Fibroblast of pulmonary artery (primary cell): ENCODE measurements at places on chromosomes 2 and 18.

- no peak for DNase-seq
Observed at GRCh38 chr2:11534071-11534745, 363 bp downstream of the GREB1 start.

DNA sequence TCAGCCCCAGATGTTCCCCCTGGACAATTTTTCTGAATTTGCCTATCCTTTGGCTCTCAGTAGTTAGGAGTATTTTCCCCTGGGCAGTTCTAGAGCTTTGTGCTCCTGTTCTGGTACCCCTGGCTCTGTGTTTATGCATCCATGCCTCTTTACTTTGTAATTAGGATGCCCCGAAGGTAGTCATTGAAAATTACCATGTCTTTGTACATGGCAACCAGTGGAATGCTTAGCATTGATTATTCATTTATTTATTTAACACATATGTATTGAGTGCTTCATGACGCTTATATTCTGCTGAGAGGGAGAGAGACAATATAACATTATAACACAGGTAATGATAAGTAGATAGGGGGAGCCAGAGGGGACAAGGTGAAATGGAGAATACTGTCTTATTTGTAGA is 346.5 kb downstream of the PARD3B start:
- DNase-seq, result no peak

GRCh38 chr2:66228128-66228547 is 206.8 kb upstream of the MEIS1 start:
- no peak for DNase-seq

DNA sequence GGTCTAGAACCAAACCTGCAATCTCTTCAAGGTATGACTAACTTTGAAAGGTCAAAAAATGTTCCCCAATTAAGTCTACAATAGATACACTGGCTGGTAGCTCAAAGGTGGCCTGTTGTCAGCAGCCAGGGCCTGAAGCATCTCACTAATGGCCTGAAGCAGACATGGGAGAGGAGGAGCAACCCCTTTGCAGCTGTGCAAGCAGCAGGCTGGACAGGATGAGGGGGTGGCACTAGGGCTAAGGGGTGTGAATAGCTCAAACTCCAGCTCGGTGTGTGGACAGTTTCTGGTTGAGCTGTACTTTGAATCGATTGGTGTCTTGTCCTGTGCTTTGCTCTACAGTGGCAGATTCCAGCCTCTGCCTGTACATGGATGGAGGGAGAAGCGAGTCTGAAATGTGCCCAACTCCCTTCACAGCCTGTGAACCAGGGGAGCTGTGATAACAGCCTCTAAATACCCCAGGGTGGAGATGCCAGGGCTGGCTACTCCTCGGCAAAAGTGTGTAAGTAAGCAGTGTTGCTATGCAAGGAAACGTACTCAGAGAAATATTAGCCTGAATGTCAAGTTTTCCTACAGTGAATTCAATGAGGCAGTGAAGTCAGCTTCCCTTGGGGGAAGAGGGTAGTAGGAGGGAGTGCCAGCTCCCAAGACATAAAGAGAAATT is 34.7 kb upstream of the DTNB start:
- DNase-seq, result no peak

- DNase-seq, result no peak
Observed at GRCh38 chr2:38533180-38533579, 69.5 kb downstream of the HNRNPLL start.

GRCh38 chr2:196453613-196454047 is 185.9 kb upstream of the CCDC150 start:
- DNase-seq, result peak; percentile 86

- no peak for DNase-seq
Observed at GRCh38 chr2:206832873-206833272, 67.5 kb downstream of the FASTKD2 start.

DNA sequence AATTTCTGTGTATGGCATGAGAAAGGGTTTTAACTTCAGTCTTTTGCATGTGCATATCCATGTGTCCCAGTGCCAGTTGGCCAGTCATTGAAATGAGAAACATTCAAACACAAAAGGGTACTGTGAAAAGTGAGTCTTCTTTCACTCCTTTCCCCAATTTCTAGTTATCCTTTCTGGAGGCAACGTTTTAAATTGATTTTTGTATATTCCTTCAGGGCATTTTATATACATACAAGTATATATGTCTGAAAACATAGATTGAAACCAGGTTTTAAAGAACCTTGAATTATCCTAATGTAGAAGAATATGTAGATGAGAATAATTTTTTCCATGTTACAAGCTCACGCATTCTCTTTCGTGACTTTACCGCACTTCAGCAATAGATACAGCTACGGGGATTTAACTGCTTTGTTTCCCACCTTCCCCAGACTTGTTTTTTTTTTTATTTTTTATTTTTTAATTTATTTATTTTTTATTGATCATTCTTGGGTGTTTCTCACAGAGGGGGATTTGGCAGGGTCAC is 18.8 kb downstream of the DDX1 start:
- no peak for DNase-seq

- DNase-seq, result peak; percentile 76
Observed at GRCh38 chr2:190267302-190267701, 52.3 kb downstream of the HIBCH start.

- peak; percentile 61 for DNase-seq
Observed at GRCh38 chr18:45197526-45197970, 417.7 kb upstream of the SLC14A2 start.

- DNase-seq, result no peak
Observed at GRCh38 chr18:69246027-69246426, 154.7 kb upstream of the DOK6 start.

GRCh38 chr2:209331291-209331844 is 92.5 kb upstream of the MAP2 start:
- peak; percentile 68 for DNase-seq

GRCh38 chr2:128157644-128158043 is 66.6 kb downstream of the UGGT1 start:
- DNase-seq, result no peak

DNA sequence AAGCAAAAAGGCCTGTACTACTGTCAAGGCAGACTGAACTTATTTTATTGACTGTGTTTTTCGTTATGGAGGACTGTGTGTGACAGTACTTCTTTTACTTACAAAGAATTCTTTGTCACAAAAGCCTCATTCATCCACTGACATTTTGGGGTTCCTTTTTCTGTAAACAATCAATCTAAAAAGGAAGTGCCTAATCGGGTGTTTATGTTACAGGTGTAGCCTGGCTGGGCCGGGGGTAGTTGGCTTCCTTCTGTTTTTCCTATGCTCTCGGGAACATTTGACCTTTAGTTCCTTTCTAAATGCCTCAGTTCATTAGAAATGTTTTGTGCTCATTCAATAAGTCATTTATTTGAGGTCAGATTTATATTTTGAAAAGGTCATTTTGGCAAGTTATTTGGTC is 8.3 kb downstream of the ZCCHC2 start:
- DNase-seq, result no peak

- peak; percentile 13 for DNase-seq
Observed at GRCh38 chr2:133819906-133820305, 251.6 kb upstream of the NCKAP5 start.

DNA sequence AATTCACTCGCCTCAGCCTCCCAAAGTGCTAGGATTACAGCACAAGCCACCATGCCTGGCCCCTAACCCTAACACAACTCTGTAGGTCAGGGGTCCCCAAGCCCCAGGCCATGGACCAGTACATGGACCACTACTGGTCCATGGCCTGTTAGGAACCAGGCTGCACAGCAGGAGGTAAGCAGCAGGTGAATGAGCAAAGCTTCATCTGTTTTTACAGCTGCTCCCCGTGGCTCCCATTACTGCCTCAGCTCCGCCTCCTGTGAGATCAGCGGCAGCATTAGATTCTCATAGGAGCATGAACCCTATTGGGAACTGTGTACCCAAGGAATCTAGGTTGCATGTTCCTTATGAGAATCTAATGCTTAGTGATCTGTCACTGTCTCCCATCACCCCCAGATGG is 201.7 kb downstream of the NRP2 start:
- no peak for DNase-seq

GRCh38 chr2:83742117-83742782 is 716.8 kb downstream of the SUCLG1 start:
- DNase-seq, result peak; percentile 63

- no peak for DNase-seq
Observed at GRCh38 chr18:49006641-49007454, 56.1 kb upstream of the SMAD7 start.

- no peak for DNase-seq
Observed at GRCh38 chr18:41695441-41695840, 259.6 kb upstream of the PIK3C3 start.
